ENCODE measurements at places on chromosomes 6 and 20.
A peak's percentile ranks its signal among the peaks of the same experiment; 100 is the strongest.

DNA sequence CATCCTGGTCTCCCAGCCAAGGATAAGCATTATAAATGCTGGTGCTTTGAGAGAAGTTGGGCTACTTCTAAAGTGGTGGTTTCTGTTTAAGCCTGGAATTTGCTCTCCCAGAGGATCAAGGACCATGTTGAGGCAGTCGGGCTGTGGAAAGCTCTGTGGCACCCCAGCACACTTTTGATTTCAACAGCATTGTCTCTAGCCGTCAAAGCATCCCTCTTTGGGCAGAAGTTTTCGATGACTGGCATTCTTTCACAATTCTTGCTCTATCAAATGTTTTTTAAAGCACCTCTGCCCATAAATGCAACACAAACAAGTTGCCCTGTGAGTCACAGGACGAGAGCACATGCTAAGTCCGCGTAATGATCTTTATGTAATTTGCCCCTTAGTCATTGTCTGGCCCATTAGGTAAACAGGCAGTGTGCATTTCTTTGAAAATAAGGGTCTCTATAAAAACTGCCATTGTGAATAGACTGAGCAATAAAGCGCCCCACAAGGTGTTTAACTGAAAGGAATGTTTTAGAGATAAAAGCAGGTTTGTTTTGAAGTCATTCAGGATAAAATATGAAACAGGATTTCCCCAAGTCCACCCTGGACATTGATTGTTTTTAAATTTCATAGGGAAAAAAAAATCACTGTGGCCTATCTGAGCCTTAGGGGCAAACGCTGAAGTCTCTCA, 44.7 kb upstream of the FOXQ1 start:
- DNase-seq, result peak; percentile 4

GRCh38 chr20:41571006-41571405, 47.2 kb downstream of the CHD6 start:
- DNase-seq, result no peak

- no peak for DNase-seq
These were observed 74.4 kb upstream of the GATA5 start for GRCh38 chr20:62550087-62550632.

DNA sequence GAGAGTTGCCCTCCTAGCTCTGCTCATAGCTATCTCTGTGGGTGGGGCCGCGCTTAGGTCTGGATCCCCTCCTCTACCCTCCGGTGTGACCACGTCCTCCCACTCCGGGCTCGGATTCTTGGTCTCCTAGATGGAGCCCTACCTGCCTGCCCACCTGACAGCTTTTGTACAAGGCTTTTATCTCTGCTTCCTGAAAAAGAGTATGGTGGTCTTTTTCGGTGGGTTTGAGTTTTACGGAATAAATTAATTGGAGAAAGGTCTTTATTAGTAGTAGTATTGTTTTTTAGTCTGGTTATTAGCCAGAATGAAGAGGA, 773 bp downstream of the SMAP1 start:
- peak; percentile 56 for DNase-seq

GRCh38 chr6:166705069-166705468, 78.0 kb upstream of the RPS6KA2 start:
- no peak for DNase-seq

GRCh38 chr6:70622461-70622860, 45.2 kb upstream of the SMAP1 start:
- DNase-seq, result no peak

GRCh38 chr6:2543321-2543720, 207.4 kb downstream of the MYLK4 start:
- DNase-seq, result no peak
